Renal pelvis (tissue), 12 donors: ENCODE measurements at places on chromosomes 6 and 20. TPM values are rescaled to one million over a fixed set of nuclear protein-coding genes. Genes with fewer than 3 reads are reported as not detected.

Gene PI3
- not detected for polyA plus RNA-seq

Gene ZC3H12D
- polyA plus RNA-seq = 0.65 TPM

Gene FBXL4
- 28.2 TPM for polyA plus RNA-seq

Gene BLTP3A
- 16.5 TPM for polyA plus RNA-seq

Gene LPA
- 0.25 TPM for polyA plus RNA-seq

Gene RAMACL
- polyA plus RNA-seq = 0.09 TPM

Gene PSORS1C1
- not detected for polyA plus RNA-seq

Gene FOXA2
- 0.03 TPM for polyA plus RNA-seq

Gene GJA1
- polyA plus RNA-seq = 58.5 TPM

Gene SLC32A1
- 2.1 TPM for polyA plus RNA-seq

Gene ARMH2
- not detected for polyA plus RNA-seq

Gene CLIC5
- 191 TPM for polyA plus RNA-seq

Gene PNPLA1
- polyA plus RNA-seq = 1.7 TPM

Gene TNFRSF6B
- polyA plus RNA-seq = 2.8 TPM

Gene ECT2L
- 0.35 TPM for polyA plus RNA-seq

Gene ARMC12
- 1.8 TPM for polyA plus RNA-seq

Gene TPBG
- polyA plus RNA-seq = 24.8 TPM

Gene DHX16
- 50.0 TPM for polyA plus RNA-seq

Gene NMBR
- polyA plus RNA-seq = 0.38 TPM

Gene OXT
- 1.0 TPM for polyA plus RNA-seq

Gene KIAA1755
- 2.8 TPM for polyA plus RNA-seq

Gene GPANK1
- polyA plus RNA-seq = 26.2 TPM

Gene TMEM244
- polyA plus RNA-seq = not detected

Gene HLA-DRB5
- 26.6 TPM for polyA plus RNA-seq

Gene RBBP9
- polyA plus RNA-seq = 27.7 TPM

Gene MATN4
- 0.34 TPM for polyA plus RNA-seq

Gene SLC24A3
- 3.0 TPM for polyA plus RNA-seq

Gene ELMO2
- polyA plus RNA-seq = 56.3 TPM

Gene RAET1L
- not detected for polyA plus RNA-seq

Gene MAP1LC3A
- 34.2 TPM for polyA plus RNA-seq

Gene COL20A1
- polyA plus RNA-seq = 1.1 TPM

Gene TJAP1
- 45.1 TPM for polyA plus RNA-seq

Gene SOX12
- polyA plus RNA-seq = 45.5 TPM

Gene PCK1
- polyA plus RNA-seq = 16.6 TPM

Gene PTCRA
- 0.23 TPM for polyA plus RNA-seq

Gene KCNB1
- polyA plus RNA-seq = 0.50 TPM

Gene PPP1R3G
- 1.8 TPM for polyA plus RNA-seq

Gene DEFB128
- not detected for polyA plus RNA-seq

Gene PPP1R16B
- polyA plus RNA-seq = 7.3 TPM

Gene TDRD6
- 2.0 TPM for polyA plus RNA-seq

Gene FILIP1
- 2.2 TPM for polyA plus RNA-seq

Gene ZNF334
- polyA plus RNA-seq = 40.5 TPM

Gene FAM83C
- polyA plus RNA-seq = 0.05 TPM

Gene LAMA4
- polyA plus RNA-seq = 77.4 TPM

Gene PKIB
- 1.5 TPM for polyA plus RNA-seq

Gene VWA7
- polyA plus RNA-seq = 13.1 TPM

Gene CTSZ
- 79.5 TPM for polyA plus RNA-seq

Gene BFSP1
- polyA plus RNA-seq = 3.3 TPM

Gene TNXB
- polyA plus RNA-seq = 4.3 TPM

Gene WFDC9
- polyA plus RNA-seq = not detected

Gene BCAS1
- polyA plus RNA-seq = 2.6 TPM

Gene FAM110A
- 12.0 TPM for polyA plus RNA-seq

Gene NEURL2
- polyA plus RNA-seq = 10.2 TPM

Gene RBM38
- polyA plus RNA-seq = 37.6 TPM

Gene LRRN4
- 15.8 TPM for polyA plus RNA-seq

Gene BTNL2
- polyA plus RNA-seq = 3.4 TPM
